ENCODE measurements at places on chromosomes 7 and 10. TPM values are rescaled to one million over a fixed set of nuclear protein-coding genes. Genes with fewer than 3 reads are reported as not detected.

Gene GPER1
- total RNA-seq = 11.9 TPM

Gene IFIT1B
- not detected for total RNA-seq

Gene HABP2
- total RNA-seq = 0.72 TPM

DNA sequence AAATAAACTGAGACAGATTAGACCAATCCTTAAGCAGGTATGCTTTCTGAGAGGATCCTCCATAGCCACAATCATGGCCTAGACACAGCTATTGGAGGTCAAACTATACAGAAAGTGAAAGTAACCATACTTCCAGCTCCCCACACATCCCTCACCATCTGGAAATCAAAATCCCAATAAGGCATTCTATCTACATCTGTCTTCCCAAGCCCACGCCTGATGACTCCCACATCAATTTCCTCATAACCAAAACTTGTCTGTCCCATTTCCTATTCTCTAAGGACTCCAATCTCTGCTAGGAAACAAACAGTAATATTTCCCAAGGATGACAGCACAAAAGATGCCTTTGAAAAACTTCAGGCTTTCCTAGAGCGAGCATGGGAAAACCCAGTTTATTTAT, 247.3 kb upstream of the HPS1 start:
- no peak overlapping the region for H3K27ac ChIP-seq
- no peaks in the 10 kb centered on the region for H3K4me1 ChIP-seq
- DNase-seq = no peak
- H3K36me3 ChIP-seq = no peaks in the 10 kb centered on the region

DNA sequence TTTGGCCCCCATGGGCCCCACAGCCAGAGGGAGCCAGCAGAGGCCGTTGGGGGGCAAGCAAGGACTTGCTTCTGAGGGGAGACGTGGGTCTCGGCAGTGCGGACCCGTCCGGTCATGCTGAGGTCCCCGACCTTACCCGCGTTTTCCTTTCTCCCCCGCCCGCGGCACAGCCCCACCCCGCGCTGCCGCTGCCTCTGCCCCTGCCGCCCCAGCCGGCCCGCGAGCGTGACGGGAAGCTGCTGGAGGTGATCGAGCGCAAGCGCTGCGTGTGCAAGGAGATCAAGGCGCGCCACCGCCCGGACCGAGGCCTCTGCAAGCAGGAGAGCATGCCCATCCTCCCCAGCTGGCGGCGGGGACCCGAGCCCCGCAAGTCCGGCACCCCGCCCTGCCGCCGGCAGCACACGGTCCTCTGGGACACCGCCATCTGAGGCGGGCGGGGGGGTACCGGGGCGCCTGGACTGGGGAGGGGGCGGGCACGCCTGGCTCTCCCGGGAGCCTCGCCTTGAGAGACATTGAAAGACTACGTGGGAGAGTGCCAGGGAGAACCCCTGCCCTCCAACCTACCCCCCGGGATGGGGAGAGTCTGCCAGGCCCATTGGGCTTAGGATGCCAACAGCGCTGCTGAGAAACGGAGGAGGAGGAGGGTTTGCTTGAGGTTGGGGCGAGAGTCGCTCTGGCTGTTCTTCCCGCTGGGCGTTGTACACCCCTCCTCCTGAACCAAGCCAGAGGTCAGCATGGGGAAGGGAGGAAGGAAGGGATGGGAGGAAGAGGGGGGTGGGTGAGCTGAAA, 9.9 kb downstream of the NYAP1 start:
- peak overlapping the region; percentile 48 for H3K4me3 ChIP-seq
- no peak overlapping the region for H3K27ac ChIP-seq

DNA sequence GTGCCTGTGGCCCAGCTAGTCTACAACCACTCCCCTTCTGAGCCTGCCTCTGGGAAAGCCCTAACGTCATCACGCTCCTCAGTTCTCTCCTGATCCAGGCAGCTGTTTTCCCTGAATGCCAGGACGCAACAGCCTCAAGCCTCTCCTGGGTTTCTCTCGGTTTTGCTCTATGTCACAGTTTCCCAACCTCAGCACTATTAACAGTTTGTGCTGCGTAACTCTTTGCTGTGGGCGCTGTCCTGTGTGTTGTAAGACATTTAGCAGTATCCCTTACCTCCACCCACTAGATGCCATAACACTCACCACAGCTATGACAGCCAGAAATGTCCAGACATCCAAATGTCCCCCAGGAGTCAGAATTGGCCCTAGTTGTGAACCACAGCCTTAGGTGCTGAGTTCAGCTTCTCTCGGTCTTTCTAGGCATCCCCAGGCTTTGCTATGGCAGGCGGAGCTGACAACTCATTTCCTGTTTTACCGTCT, 226.3 kb upstream of the NPVF start:
- no peaks in the 10 kb centered on the region for H3K36me3 ChIP-seq
- no peak overlapping the region for H3K4me3 ChIP-seq
- H3K4me1 ChIP-seq = peaks cover 15% of the 10 kb centered on the region
- no peak for DNase-seq
- H3K27ac ChIP-seq = no peak overlapping the region
- H3K27me3 ChIP-seq = no peaks in the 10 kb centered on the region

All from suprapubic skin (tissue), 4 donors.